Globus pallidus (tissue), 1 donor: ENCODE measurements at places on chromosomes 3 and 15.

GRCh38 chr3:150733373-150733935, 29.5 kb downstream of the SIAH2 start:
- DNase-seq = no peak

DNA sequence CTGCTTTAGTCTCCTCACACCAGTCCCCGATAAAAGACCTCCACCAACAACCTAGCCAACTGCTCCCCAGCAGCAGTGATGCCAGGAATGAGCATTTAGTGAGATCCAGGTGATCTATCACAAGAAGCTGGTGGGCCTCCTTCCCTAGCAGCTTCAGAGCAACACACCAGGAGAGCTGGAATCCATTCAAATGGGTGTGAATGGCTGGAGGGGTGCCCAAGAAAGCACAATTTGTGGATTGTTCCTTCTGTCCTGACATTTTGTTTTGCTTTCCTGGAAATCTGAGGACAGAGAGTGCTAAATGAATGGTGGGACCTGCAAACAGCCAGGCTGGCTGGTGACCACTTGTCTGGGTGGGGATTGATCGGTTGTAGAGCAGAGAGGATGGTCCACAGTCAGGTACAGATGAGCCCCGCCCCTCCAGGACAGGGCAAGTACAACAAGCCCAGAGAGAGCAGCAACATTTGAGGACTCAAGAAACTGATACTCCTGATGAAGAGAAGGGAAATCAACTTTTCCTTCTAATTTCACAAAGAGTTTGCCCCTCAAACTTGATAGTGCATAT, 316.8 kb downstream of the VPS13C start:
- DNase-seq = no peak

DNA sequence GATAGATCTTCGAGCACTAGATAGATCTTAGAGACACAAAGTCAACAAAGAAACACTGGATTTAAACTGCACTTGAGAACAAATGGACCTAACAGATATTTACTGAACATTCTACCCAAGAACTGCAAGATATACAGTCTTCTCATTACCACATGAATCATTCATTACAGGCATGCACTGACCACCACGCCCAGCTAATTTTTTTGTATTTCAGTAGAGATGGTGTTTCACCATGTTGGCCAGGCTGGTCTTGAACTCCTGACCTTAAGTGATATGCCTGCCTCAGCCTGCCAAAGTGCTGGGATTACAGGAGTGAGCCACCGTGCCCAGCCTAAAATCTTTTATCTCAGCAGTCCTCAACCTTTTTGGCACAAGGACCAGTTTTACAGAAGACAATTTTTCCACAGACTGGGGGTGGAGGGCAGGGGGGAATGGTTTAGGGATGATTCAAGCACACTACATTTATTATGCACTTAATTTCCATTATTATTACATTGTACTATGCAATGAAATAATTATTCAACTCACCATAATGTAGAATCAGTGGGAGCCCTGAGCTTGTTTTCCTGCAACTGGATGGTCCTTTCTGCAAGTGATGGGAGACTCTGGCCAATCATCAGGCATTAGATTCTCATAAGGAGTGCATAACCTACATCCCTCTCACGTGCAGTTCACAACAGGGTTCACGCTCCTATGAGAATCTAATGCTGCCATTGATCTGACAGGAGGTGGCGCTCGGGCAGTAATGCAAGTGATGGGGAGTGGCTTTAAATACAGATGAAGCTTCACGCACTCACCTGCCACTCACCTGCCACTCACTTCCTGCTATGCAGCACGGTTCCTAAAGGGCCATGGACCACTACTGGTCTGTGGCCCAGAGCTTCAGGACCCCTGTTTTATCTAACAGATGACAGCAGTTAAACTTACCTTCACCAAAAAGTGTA, 21.7 kb downstream of the CSNK1G1 start:
- no peak for DNase-seq

GRCh38 chr3:47542471-47543173, 29.1 kb upstream of the ELP6 start:
- peak; percentile 74 for DNase-seq

DNA sequence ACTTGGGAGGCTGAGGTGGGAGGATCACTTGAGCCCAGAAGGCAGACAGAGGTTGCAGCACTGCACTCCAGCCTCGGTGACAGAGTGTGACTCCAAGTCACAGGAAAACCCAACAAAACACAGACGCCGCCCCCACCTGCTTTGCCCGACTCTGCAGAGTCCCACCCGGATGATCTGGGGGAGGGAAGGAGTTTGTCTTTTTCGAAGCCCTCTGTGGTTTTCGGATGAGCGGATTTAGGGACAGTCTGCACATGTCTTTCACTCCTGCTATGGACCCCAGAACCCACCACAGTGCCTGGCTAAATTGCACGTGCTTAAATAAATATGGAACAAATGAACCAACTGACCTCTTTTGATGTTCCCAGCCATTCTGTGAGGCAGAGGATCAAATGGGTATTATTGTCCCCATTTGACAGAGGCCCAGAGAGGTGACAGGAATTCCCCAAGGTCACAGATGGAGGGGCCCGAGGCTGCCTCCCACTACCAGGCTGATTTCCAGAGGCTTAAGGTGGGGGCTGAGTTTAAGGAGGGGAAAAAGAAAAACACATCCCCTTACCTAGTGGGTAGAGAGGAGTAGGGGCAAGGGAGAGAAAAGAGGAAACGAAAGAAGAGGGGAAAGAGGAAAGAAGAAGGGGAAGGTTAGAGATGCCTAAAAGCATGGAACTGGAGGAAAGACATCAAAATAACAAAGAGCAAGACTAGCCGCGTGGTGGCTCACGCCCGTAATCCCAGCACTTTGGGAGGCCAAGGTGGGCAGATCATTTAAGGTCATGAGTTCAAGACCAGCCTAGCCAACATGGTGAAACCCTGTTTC, 59.4 kb upstream of the TFRC start:
- DNase-seq = no peak

DNA sequence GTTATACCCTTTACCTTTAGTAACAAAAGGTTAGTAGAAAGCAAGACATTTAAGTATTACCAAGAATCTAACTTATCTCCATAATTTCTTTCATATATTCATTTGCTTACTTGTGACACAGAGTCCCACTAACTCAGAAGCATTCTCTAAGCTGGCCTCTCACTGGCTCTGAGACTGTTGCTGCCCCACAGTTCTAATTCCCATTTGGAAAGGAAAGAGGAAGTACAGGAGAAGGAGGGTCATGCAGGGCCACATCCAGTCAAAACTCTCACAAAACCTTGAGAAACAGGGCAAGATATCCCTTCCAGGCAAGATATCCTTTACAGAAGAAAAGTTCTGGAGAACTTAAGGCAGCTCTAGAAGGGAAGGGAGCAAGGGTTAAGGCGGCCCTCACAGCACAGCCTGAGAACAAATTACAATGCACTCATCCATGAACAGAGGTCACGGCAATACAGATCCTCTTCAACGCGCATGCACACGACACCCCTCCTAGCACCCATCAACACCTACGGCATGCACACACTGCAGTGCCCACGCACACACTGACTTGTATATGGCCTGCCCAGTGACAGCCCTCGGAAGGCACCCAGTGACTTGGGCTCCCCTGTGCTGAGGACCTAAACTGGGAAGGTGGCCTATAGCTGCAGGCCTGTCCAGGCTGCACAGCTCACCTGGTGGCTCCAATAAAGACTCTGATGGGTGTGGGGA, 13.0 kb upstream of the MYO5C start:
- DNase-seq = no peak

DNA sequence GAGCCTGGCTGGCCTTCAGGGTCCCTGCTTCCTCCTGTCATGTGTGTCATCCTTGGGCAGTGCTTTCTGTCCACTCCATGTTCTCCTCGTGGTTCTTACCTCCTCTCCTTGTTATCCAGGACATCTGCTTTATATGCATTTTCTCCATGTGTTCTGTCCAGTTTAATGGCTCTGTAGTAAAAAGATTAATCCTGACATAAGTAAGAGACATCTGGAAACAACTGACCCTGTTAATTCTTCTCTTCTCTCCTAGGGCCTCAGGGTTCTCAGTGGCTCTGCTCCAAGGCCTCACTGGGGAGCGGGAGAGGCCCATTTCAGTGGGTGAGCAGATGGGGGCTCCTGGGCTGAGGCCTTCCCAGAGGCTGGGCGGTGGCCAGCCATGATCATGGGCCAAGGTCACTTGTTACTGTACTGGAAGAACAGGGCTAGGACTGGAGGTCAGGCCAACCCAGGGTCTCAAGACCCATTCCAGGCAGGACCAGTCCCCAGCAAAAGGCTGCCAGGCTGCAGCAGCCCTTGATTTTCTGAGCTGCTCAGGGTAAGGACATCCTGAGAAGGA, 20.2 kb upstream of the CDCP1 start:
- no peak for DNase-seq

DNA sequence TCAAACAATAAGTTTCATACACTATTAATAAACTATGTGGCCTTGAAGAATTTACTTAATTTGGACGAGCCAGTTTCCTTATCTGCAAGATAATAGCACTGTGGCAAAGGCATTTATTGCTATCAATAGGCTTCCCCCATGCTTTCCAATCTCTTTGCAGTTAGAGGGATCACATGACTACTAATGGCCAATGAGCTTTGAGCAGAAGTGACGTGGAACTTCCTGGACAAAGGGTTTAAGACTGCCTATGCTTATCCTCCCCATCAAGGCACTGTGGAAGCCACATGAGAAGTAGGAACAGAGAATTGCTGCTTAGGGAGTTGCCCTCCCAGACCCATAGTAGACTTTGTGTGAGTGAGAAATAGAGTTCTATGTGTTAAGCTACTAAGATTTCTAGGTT, 16.7 kb upstream of the ZMAT3 start:
- DNase-seq = no peak

DNA sequence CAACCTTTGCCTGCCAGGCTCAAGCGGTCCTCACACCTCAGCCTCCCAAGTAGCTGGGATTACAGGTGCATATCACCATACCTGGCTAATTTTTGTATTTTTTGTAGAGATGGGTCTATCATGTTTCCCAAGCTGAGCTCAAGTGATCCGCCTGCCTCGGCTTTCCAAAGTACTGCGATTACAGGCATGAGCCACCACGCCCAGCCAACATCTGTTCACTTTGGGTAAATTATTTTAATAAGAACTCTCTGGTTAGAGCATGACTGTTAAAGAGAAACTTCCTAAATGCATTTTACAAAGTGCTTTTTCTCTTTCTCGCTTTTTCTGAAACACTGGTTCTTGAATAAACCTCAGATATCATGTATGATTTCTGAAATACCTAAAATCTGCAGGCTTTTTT, 172.5 kb downstream of the PTPRG start:
- DNase-seq = no peak

- DNase-seq = no peak
Observed at GRCh38 chr3:112012205-112012992, 13.7 kb downstream of the TAGLN3 start.

- no peak for DNase-seq
Observed at GRCh38 chr3:134892761-134893160, 97.7 kb downstream of the EPHB1 start.

DNA sequence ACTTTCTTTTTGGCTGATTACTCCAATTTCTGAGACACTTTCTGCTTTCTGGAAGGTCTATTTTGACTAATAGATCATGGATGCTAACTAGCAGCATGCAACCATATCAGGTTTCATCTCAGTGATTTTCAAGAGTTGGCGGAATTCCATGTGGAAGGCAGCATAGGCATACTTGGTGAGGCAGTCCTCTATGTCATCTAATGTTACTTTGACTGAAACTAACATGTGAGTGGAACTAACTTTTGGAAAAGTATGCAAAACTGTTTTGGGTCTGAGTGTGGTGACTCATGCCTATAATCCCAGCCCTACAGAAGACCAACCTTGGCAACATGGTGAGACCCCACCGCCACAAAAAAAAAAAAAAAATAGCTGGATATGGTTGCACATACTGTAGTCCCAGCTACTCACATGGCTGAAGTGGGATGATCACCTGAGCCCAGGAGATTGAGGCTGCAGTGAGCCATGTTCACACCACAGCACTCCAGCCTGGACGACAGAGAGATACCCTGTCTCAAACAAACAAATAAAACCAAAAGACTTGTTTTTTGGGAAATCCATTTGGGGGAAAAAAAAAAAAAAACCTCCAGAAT, 1033.7 kb downstream of the ROBO1 start:
- no peak for DNase-seq

GRCh38 chr3:112979244-112979832, 4.4 kb upstream of the CD200R1 start:
- DNase-seq = no peak

DNA sequence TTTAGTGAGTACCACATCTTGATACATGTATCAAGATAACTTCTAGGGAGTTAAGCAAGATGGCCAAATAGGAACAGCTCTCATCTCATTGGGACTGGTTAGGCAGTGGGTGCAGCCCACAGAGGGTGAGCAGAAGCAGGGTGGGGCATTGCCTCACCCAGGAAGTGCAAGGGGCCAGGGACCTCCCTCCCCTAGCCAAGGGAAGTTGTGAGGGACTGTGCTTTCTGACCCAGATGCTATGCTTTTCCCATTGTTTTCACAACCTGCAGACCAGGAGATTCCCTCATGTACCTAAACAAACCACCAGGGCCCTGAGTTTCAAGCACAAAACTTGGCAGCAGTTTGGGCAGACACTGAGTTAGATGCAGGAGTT, 665.0 kb upstream of the CBLB start:
- DNase-seq = no peak
